ENCODE measurements at places on chromosomes 4 and X.
A peak's percentile ranks its signal among the peaks of the same experiment; 100 is the strongest.

DNA sequence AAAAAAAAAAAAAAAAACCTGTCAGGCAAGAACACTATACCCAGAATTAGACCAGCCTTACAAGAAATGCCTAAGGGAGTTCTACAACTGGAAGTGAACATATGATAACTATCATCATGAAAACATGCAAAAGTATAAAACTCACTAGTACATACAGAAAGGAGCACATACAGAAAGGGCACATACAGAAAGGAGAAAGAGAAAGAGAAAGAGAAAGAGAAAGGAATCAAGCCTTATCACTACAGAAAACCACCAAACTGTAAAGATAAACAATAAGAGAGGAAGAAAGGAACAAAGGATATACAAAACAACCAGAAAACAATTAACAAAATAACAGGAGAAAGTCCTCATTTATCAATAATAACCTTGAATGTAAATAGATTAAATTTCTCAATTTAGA is 50.4 kb downstream of the PHKA1 start:
- DNase-seq, result no peak

DNA sequence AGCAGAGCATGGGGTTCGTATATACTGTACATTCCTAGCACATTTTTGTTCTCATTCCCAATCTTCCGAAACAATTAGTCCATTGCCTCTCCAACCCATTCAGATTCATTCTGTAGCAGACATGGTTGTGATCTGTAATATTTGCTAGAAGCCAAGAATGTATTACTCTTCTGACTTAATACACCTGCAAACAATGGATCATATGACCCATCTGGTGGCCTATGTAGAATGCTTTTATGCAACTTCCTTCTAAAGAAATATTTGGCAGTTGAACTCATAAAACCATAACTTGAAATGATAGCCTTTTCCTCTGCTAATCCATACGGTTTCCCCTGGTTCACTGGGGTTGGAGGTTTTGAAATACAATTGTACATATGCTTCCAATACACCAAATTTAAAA is 32.8 kb upstream of the SGMS2 start:
- DNase-seq, result no peak

DNA sequence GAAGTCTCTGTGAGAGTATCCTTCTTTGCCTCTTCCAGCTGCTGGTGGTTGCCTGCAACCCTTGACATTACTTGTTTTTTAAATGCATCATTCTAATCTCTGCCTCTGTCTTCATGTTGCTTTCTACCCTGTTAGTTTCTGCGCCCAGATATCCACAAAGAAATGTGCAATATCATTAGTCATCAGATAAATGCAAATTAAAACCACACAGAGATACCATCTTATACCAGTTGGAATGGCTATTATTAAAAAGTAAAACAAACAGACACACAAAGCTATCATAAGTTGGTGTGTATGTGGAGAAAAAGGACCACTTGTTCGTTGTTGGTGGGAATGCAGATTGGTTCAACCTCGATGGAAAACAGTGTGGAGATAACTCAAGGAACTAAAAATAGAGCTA is 517.4 kb downstream of the FAT4 start:
- no peak for DNase-seq

GRCh38 chr4:81466841-81467671 is 4.7 kb downstream of the RASGEF1B start:
- peak; percentile 56 for DNase-seq

DNA sequence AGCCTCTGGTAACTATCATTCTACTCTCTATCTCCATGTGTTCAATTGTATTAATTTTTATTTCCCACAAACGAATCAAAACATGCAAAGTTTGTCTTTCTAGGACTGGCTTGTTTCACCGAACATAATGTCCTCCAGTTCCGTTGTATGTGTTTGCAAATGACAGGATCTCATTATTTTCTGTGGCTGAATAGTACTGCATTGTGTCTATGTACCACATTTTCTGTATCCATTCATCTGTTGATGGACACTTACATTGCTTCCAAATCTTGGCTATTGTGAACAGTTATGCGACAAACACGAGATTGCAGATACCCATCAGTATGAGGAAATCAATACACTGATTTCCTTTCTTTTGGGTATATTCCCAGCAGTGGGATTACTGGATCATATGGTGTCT is 8.4 kb upstream of the LDOC1 start:
- no peak for DNase-seq

DNA sequence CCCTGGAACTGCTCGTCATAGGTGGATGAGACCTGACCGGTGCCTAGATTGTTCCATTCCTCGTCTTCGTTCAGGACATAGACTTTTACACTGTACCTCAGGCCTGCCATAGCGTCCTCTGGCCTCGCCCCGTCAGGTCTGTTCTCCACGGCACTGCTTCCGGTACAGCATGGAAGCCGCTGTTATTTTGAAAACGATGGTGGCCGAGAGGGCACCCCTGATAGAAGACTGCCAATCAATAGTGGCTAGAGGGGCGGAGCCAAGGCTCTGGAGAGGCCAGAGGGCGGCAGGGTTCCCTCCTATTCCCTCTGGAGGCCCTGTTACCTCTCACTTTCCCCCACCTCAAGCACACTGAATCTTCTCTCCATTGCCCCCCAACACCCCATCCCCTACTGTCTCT is at the start of gene PPP4R3C:
PPP4R3C (minus strand) TSS at position 155 of the 400 bp plus-strand sequence; CDS start at position 110, 45 bp downstream.
- no peak for DNase-seq

DNA sequence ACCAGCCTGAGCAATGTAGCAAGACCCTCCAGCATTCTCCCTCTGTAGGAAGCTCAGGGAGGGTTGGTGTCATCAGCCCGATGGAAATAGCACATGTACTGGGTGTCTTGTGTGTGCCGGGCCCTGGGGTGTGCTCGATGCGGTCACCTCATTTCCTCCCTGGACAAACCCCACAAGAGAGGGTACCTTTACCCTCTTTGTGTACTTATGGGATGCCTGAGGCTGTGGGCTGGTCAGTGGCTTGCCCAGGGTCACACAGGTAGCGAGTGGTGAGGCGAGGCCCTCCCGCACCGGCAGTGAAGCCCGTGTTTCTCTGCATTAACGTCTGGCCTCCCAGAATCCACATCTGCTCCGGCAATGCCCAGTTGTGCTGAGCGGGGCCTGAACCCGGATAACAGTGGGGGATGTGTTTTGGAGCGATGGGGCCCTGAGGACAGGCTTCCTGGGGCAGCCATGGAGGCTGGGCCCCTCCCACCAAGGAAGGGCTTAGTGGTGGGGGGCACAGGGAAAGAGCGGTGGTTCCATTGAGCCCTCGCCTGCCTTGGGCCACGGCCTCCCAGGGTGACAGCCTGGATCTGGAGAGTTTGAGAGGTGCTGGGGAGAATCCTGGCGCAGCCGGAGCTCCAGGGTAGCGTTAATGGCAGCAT is 8.1 kb downstream of the PSAPL1 start:
- DNase-seq, result no peak

GRCh38 chrX:101977106-101977505 is 45.3 kb upstream of the ZMAT1 start:
- DNase-seq, result no peak

DNA sequence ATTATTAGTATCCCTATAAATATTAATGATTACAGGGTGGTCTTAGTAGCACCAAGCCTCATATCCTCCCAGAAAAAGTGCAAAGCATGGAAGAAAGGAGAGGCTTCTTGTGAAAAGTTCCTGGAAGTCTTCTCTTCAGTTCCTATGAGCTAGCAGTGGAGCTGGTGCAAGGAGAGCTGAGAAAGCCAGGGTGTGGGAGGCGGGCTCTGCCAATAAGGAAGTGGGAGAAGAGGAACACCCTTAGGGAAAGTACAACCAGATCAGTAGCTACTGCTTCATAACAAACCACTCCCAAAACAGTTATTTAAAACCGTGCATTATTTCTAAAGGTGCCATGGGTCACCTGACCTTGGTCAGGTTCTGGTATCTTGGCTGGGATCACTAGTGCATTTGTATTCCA is 72.4 kb downstream of the MAP9 start:
- DNase-seq, result no peak

DNA sequence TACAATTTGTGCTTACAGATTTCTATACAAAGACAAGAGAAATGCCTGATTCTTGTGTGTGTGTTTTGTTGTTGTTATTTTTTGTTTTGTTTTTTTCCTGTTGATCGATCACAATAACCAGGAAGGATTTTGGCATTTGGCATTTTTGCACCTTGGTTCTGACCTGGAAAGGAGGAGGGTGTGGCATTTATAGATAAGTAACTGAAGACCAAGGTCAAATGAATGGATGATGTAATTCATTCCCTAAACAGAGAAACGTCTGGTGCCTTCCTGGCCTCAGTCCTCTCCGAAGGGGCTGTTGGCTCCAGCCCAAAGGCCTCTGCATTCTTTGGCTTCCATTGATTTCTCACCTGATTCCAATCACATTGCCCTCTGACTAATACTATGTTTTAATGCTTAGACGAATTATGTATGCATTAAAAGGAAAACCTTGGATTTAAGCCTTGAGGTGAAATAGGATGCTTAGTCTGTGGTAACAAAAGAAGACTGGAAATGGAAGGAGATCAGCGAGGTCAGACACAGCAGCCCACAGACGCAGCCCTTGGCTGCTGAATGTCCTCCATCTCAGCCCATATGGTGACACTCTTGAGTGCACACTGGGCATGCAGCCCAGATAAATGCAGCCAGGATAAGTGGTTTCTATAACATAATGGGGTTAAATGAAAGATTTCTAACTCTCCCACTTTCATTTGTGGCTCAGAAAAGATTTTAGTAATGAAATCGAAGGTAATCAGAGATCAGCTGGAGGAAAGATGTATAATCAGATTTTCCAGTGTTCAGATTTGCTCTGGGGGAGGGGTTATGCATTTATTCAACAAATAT is 60.5 kb upstream of the TRIM2 start:
- DNase-seq, result peak; percentile 7

DNA sequence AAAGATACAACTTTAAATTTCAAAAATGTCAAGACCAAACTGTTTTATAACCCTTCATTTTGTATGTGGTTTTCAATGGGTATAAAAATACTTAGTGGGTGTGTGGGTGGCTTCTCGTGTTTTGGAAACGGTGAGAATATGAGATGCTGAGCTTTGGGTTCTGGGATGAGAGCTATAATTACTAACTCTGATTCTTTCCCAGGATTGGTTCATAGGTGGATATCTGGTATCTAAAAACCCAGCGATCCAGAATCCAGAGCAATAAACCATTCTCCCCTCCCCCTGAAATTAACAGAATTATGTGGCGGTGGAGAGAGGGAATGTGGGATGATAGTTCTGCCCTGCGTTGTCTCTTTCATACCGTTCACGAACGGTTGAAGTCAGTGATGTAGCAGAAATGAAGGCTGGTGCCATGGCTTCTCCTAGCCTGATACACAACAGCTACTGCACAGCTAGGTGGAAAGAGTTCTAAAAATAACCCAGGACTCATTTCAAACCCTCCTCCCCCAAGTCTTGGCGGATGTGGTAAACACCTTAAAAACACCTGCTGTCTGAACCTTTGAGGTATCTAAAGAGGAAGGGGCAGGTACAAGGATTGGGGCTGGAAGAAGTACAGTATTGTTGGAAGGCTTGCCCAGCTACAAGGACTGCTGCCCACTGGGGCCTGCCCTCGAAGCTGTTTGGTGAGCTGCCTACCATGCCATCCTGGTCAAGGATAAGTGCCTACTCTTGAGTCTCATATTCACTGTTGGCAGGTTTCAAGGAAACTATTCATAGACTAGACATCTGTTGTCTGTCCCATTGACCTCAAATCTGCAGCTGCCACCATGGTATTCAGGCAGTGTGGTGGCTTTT is 44.5 kb downstream of the SEPTIN11 start:
- no peak for DNase-seq

DNA sequence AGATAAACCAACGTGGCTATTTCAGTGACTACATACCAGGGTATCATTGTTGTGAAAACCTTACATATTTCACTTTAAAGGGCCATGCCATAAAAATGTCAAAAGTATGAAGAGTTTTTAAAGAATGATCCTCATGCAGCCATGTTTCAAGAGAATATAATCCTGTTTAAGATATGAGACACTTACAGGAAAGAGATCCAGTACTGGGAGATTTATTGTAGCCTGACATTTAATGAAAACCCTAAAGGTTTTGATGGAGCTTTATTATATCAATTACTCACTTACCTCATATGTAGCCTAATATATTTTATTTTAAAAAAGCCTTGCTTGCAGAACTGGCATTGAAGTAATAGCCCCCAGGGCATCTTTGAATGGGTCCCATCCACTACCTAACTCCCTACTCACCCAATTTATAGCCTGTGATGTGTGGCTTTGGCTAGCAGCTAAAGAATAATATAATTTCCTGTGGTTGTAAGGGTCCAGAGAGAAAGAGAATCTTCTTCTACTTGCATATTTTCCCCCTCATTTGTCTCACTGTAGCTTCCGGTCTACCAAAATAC is 7.7 kb upstream of the GABRG1 start:
- DNase-seq, result no peak

- no peak for DNase-seq
Observed at GRCh38 chrX:72236841-72237240, 2.0 kb downstream of the ERCC6L start.

DNA sequence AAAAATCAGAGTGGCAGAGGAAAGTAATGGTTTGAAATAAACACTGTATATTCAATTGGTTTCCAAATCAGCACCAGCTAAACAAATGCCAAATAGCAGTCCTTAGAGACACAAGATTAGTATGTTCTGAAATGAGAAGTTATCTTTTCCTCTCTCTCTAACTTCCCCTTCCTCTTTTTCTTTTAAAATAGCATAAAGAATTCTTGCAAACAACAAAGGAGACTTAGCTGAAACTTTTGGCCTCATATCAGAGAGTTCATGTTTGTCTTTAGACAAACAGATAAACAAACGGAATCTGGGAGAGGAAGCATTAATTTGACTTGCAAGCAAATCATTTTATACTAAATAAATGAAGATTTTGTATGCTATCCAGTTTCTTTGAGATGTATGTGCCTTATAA is 399.0 kb downstream of the GBA3 start:
- DNase-seq, result no peak

DNA sequence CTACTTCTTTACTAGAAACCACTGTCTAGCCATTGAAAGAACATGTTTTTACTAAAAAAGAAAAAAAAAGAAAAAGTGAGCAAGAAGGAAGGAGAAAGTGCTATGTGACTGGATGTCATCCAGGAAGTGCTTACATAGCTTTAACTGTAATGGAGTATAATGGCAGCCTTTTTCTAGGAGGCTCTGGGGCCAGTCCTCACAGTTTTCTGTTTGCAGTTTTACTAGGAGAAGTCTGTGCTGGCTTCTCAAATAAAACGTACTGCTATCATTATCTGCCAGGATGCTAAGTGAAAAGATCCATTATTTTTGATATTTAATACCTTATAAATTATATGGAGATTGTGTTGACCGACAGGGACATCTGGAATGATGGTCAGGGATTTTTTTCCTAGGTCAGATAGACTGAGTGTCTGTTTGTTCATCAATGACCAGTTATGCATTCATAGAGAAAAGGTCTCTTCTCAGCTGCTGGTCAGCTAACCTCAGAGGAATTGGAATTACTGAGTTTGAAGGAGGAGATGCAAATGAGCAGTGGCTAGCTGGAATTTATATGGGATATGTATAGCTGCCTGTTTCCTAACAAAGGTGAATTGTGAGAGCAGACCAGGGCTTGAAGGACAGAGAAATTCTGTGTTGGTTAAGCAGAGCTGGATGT is 21.7 kb downstream of the LPAR4 start:
- no peak for DNase-seq

GRCh38 chrX:40671126-40671525 is 23.8 kb upstream of the CXorf38 start:
- DNase-seq, result no peak

GRCh38 chr4:26120098-26120825 is 200.6 kb upstream of the RBPJ start:
- DNase-seq, result no peak

GRCh38 chrX:1468250-1468772 is 15.6 kb upstream of the ASMTL start:
- DNase-seq, result no peak

GRCh38 chr4:186684889-186685309 is 38.8 kb downstream of the FAT1 start:
- DNase-seq, result no peak

- no peak for DNase-seq
Observed at GRCh38 chr4:16066586-16067128, 17.2 kb downstream of the PROM1 start.

All from NCI-H1930 (cell line).